Stimulated activated CD4-positive, alpha-beta T cell treated with anti-CD3 and anti-CD28 coated beads, Interleukin-1b, Interleukin-23, amount 100 ng/mL, for 4 hours (primary cell): ENCODE measurements at places on chromosomes 12 and 14.

DNA sequence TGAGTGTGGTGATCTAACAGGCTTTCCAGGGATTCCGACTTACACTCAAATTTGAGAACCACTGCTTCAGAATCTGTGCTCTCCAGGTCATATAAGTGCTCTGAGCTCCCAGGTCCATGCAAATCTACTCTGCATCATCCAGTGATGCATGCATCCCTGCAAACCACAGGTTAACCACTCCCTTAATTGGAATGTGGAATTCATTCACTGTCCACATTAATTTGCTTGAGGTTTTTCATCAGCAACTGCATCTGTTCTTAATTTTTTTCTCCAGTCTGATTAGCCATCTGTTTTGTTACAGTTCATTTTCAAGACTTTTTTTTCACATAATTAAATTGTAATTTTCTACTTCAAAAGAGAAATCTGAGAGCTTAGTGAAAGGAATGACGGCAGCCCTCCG is 43.4 kb upstream of the RIN3 start:
- DNase-seq: no peak

DNA sequence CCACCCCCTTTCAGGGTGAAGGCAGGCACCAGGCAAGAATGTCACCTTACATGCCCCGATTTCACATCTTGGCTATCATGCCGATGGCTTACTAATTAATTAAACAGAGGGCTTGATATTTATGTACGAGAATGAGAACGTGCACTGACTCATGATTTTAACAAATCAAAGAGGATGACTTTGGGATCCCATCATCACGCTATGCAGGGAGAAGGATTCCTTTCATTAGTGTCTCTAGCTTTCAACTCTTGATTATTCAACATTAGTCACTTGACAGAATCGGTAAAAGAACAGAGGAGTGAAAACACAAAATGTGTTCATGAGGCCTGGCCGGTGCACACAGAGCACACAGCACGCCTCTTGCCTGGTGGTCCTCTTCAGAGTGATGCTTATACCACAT is 80.6 kb downstream of the PRKAB1 start:
- no peak for DNase-seq

DNA sequence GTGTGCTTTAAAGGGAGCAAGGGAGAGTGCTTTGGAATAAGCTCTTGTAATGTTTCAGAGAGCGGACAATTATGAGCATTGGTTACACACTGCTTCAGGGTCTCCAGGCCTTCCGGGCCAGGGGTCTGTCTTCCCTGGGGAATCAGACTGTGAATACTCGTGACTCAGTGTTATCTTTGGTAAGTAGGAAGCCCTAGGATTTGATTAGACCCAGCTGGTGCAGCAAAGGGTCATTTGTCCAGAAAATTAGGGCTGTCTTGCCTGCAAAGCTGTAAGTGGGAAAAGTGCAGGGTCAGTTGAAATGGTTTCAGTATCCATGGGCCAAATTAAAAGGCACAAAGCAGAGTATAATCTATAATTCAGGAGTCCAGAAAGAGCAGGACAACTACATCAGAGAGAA is 475.6 kb downstream of the MED13L start:
- no peak for DNase-seq

DNA sequence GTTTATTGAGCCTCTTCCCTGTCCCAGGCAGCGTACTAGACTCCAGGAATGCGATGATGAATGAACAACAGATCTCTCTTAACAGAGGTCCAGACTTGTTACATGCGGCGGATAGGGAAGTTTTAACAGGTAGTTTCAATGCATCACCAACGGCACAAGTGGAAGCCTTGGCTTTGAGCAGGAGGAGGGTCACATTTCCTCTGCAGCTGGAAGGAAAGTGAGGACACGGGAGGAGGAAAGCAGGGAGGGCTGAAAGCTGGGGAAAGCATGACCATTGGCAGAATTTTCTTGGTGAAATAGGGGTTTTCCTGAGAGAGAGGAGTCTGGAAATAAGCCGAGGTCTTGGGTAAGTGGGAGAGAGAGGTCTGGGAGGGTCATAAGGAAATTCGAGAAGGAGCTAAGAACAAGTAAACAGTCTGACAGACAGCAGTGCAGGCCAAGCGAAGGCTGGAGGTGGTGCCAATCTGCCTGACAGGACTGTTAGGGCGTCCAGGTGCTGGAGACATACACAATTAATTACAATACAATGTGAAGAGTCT is 15.4 kb downstream of the BHLHE41 start:
- no peak for DNase-seq

DNA sequence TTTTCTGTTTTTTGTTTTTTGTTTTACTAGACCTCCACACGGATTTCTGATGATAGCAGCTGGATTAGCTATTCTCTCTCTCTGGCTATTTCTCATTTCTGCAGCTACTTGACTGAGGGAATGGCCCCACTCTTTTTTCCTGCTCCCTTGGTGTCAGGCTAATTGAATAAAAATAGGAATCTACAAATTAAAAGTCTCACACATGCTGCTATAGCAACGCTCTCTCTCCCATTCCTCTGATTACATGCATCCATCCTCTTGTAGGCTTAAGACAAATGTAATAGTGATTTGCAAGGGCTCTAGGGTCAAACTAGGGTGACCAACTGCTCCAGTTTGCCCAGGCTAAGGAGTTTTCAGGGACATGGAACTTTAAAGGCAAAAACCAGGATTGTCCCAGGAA is 221.8 kb downstream of the PHLDA1 start:
- no peak for DNase-seq

- no peak for DNase-seq
Observed at GRCh38 chr12:108518716-108519496, 3.8 kb downstream of the FICD start.

DNA sequence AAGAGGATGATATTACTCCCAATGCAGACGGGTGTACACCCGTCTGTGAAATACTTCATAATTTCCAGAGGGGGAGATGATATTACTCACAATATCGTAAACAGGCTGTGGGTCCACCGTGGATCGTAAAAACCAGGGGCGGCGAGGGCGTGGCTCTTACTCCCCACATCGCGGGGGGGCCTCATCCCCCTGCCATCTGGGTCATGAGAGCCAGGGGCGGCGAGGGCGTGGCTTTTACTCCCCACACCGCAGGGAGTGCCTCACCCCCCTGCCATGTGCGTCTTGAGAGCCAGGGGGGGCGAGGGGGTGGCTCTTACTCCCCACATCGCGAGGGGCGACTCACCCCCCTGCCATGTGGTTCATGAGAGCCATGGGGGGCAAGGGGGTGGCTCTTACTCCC is 86.2 kb upstream of the GNG2 start:
- DNase-seq: no peak
